ENCODE measurements at places on chromosomes 4 and X.

DNA sequence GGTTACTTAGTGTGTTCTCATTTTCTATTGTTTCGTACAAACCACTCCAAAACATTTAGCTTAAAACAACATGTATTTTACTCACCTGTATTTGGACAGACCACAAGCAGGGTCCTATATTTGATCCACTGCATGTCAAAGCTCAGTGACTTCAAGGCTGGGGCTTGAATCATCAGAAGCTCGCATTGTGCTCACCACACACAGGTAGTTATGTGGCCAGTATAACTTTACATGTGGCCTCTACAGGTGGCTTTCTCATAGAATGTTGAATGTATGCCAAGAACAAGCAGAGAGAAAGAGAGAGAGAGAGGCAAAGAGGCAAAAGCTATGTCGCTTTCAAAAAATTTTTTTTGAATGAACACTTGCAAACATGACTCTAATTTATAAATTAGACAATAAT is 107.6 kb downstream of the QRFPR start:
- no peak for DNase-seq

DNA sequence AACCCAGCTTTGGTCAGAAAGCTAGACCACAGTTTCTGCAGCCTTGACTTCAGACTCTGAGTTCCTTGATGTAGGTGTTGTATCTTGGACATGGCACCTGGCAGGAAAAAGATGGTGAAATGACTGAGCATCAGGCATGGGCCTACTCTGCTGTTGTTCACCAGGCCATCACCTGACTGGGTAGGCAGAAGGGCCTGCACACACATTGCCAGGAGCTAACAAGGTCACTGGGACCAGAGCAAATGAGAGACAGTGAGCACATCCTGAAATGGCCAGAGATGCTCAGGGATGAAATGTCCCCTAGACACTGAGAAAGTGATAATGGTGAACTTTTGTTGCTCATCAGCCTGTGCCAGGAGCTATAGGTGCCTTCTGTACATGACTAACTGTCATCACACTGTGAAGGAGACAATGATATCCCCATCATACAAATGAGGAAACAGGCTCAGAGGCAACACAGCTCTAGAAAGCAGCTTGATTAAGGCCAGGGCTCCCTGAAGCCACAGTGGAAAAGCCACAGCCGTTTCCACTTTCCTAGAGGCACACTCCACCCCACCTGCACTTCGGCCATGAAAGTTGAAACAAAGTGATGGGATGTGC is 128.3 kb downstream of the TSPAN5 start:
- DNase-seq = no peak

GRCh38 chr4:179307297-179308136 is 1865.3 kb upstream of the AGA start:
- DNase-seq = peak; percentile 5

GRCh38 chr4:72568959-72569718 is at the start of gene ADAMTS3:
Gene ADAMTS3 (minus strand): TSS chr4:72569221. CDS start chr4:72568762, 459 bp downstream.
- DNase-seq = peak; percentile 6

All from CD4-positive, alpha-beta T cell treated with Interleukin-17A for 4 hours (primary cell).